ENCODE measurements at places on chromosomes 11 and 22.

GRCh38 chr11:73219396-73220285 lies 1.6 kb downstream of the P2RY2 start:
- DNase-seq, result no peak

DNA sequence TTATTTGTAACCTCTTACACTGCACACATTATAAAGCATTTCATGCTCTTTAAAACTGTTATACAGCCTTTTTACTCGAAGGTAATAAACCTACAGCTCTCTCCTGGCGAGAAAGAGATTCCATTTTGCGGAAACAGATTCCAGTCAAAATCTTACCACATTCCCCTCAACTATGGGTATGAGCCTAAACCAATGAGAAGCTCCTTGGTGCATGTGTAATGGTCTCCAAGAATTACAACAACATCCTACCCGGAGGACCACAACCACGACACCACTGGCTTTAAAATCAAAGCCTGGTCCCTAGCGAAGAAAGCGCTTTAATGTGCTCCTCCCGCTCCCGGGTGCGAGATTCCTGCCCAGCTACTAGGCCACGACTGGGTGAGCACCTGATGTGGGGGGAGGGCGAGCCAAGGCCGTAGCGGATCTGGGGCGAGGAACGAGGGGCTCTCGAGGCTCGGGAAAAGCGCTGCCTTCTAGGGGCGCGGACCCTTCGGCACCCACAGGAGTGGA lies 821 bp downstream of the CELF1 start:
- DNase-seq, result no peak

DNA sequence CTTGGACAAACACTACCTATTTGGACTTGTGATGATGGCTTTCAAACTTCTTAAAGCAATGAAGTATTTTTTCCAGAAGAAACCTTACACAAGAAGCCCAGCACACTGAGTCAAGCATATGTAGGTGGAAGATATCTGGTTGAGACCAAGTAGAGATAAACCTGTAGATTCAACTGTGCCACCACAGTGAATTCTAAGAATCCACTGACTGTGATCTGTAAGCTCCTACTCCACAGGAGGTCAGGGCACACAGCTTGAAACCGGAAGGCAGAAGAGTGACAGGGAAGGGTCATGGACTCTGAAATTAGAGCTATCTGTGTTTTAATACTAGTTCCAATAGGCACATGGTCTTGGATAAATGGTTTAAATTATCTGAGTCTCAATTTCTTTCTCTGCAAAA lies 404.5 kb downstream of the ETS1 start:
- DNase-seq, result no peak

GRCh38 chr22:22815397-22816170 lies 72.0 kb upstream of the IGLL5 start:
- no peak for DNase-seq

- no peak for DNase-seq
Measured at GRCh38 chr11:85299258-85299942, 327.7 kb downstream of the DLG2 start.

DNA sequence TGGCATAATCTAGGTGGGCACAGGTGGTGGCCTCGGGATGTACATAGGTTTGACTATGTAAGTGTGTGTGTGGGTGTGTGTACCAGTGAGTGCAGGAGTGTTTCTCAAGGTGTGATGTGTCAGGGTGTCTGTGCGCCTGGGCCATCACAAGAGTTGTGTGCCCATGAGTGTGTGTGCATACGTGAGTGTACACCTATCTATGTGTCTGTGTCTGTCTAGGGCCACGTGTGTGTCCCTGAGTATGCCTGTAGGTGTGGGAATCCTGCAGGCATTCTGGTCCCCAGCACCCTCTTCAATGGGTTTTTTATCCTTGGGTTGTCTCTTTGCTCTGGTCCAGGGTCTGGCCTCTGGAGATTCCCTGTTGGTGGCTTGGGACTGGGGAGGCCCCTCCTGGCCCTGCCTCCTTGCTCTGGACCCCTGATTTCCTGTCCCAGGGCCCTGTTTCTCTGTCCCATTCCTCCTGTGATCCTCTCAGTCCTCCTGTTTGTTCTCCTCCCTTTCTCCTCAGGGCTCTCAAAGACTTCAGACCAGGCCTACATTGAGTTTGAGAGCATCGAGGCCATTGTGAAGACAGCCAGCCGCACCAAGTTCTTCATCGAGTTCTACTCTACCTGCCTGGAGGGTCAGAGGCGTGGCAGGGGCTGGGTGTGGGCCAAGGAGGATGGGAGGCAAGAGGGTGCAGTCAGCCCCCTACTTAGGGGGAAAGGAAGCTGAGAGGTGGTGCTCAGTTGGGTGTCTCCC lies 9.4 kb downstream of the INPPL1 start:
- DNase-seq, result no peak

DNA sequence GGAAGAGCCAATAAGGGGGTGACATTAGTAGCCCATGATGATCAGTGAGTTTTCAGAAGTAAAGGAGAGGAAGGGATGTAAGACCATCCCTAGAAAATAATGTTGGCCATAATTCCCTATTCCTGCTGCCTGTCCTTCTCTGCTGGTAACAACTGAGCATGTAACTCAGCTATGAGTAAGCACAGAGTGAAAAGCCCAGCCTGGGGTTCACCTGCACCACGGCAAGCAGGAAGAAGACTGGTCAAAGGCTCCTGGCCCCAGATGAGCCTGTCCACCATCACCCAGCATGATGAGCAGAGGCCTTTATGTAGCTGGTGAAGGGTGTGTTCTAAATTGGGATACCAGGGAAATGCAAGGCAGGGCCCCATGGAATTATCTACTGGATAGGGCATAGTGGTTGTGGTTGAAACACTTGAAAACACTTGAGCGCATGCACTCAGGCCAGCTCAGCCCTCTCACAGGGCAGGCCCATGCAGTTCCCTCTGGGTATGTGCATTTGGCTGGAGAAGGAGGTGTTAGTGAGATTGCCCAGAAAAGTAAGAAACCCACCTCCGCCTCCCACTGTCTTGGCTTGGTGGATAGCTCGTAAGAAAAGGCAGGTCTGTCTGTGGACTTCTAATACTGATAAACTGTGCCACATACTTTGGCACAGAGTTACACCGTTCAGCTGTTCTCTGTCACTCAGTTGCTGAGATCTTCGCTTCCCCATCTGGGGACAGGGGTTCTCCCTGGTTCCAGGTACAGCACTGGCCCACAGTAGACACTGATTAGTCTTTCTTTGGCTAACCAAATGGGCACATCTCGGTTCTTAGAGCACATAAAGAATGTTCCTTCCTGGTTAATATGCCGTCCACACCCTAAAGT lies 86.8 kb downstream of the AMOTL1 start:
- no peak for DNase-seq

DNA sequence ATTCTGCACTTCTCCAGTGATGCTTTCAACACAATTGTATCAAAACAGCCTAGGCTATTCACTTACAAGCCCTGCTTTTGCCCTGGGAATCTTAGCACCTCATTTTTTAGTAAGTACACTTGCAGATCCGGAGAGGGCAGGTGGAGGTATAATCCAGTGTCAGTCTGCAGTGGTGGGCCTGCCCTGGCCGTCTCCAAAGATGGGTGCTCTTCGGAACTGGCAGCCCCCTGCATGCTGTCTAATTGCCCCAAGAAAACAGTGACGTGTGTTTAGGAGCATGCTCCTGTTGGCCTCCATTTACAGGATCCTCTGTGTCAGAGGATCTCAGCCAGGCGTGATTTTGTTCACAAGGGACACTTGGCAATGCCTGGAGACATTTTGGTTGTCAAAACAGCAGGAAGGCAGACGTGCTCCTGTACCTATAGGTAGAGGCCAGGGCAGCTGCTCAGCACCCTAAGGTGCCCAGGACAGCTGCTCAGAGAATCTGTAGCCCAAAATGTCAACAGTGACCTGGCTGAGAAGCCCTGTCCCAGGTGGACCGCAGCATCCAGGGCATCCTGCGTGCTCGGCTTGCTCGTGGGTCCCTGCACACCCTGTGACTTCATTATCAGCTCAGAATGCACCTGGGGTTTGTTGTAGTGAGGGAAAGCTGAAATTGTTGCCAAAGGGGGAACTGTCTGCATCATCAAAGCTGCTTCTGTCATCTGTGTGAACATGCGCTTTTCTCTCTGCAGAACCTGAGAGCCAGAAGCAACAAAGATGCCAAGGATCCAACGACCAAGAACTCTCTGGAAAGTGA lies 90.7 kb downstream of the BCR start:
- DNase-seq, result no peak

GRCh38 chr11:79266396-79266795 lies 174.4 kb downstream of the TENM4 start:
- no peak for DNase-seq

GRCh38 chr11:94895451-94895850 lies 77.9 kb downstream of the CWC15 start:
- DNase-seq, result no peak

- DNase-seq, result no peak
Measured at GRCh38 chr22:35367331-35367886, 13.5 kb upstream of the HMOX1 start.

- no peak for DNase-seq
Measured at GRCh38 chr11:86261328-86261727, 16.8 kb downstream of the EED start.

- DNase-seq, result no peak
Measured at GRCh38 chr11:62497132-62497801, 49.3 kb downstream of the AHNAK start.

DNA sequence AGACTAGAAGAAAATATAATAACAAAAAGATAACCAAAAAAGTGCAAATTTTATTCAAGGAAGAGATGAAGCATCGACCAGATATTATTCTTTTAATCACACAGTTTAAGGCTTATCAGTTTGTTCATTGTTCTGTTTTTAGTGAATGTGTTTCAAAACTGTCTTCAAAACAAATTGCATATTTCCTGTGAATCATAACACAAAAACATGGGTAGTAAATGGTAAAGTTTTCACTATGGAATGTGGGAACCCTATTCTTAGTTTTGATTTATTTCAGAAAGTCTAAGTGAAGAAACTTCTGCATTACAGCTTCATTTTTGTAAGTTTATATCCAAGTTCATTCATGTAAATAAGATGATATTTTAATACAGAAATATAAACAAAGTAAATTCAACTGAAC lies 207.6 kb upstream of the LUZP2 start:
- DNase-seq, result no peak

DNA sequence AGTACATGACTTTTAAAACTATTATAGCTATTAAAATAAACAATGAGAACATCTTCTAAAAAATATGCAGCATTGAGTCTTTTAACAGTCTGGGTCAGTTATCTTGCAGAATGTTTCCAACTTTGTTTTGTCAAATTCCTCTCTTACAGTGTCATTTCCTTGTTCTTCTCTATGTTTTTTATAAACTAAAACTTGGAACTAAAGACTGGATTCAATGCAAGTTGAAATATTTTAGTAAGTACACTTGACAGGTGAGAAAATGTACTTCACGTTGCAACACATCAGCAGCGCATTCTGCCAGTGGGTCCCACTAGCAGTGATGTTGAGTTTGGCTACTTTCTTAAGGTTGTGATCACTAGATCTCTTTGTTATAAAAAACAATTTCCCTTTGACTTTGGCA lies 1407.6 kb upstream of the RAG2 start:
- no peak for DNase-seq
